T-helper 9 cell (primary cell): ENCODE measurements at places on chromosomes 7 and 10.

- no peak for DNase-seq
These were observed 286.8 kb downstream of the ADK start for GRCh38 chr10:74437822-74438221.

- no peak for DNase-seq
These were observed 639 bp downstream of the DYDC2 start for GRCh38 chr10:80356989-80357850.

GRCh38 chr7:39845006-39845405 is 105.0 kb upstream of the CDK13 start:
- no peak for DNase-seq

- DNase-seq = no peak
These were observed 420.5 kb downstream of the RPS24 start for GRCh38 chr10:78454123-78454645.

GRCh38 chr7:22196429-22196828 is 160.5 kb downstream of the RAPGEF5 start:
- no peak for DNase-seq

DNA sequence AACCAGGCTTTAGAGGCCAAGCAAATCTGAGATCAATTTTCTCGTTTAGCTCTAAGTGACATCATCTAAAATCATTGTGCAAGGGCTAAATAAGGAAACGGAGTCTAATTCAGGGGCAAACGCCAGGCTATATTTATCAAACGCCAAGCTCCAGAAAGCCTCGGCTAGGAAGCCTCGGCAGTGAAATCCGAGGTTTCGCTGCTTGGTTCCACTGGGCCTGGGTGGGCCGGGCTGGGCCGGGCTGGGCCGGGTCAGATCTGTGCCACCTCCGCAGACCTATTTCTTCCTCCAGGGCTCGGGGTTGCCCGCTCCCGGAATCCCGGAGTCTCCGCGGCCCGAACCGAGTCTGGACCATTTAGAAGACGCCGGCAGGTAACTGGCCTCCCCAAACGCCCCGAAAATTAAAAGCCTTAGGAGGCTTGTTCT is 459 bp upstream of the FEZF1 start:
- DNase-seq = no peak

DNA sequence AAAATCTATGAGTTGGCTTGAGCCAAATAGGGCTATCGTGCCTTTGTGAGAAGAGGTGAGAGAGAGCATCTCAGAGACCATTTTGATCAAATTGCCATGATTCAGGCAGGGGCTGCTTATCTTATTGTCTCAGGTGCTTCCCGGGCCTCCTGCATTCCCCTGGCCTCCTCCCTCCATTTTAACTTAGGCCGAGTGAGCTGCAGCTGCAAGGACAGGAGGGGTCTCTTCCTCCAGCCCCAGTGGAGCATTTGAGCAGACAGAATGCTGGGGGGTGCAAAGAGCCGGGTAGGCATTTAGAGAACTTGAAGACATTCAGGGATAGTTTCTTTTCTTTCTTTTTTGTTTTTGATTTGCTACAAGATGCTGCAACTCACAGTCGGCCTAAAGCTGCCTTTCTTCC is 59.0 kb downstream of the BUB3 start:
- no peak for DNase-seq

DNA sequence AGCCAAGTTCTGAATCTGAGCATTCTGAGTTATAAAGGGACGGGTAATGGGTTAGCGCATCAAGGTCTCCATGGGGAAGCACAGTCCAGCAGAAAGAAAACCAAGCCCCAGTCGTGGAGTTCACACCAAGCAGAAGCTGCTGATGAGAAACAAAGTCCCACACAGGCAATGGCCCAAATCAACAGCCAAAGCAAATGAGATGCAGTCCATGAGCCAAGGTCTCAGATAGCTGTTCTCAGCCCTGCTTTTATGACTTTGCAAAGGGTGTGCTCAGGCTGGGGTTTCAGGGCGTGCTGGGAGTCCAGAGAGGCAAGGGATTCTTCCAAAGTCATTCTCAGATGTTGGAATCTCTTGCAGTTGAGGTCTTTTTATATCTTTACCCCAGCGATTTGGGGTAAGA is 32.0 kb downstream of the THNSL1 start:
- no peak for DNase-seq

DNA sequence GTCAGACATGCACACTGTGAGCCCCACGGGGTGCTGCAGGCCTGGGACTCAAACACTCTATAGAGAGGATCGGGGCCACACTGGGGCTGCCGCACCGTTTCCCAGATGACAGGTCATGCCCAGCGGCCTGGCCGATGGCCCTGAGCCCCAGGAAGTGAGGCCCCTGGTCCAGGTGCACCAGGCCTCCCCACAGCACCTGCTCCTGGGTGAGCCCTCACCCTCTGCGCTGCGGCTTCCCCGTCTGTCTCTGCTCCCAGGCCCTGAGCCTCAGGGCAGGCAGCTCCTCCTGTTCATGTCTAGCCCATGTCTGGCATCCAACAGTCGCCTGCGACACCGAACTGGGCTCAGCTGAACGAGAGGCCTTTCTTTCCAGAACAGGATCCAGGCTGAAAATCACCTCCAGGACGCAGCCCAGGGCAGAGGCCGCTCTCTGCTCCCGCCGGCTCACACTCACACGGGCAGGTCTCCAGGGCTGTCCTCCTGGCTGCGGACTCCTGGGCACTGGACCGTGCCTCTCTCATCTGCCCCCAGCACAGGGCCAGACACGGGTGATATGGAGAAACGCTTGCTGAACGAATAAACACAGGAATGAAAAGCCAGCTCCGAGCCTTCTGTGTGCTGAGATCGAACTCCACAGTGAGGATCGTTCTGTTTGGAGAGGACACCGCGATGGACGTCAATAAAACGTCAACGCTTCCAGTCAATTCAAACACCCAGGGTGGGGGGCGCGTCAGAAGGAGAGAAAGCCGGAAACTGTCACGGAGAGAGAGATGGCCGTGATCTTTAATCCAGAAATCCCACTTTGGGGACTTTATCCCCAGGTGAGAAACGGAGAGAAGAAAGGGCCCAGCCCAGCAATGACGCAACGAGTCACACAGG is 202.4 kb downstream of the ELFN1 start:
- no peak for DNase-seq

GRCh38 chr10:100120550-100120949 is 38.9 kb upstream of the CPN1 start:
- DNase-seq = no peak

DNA sequence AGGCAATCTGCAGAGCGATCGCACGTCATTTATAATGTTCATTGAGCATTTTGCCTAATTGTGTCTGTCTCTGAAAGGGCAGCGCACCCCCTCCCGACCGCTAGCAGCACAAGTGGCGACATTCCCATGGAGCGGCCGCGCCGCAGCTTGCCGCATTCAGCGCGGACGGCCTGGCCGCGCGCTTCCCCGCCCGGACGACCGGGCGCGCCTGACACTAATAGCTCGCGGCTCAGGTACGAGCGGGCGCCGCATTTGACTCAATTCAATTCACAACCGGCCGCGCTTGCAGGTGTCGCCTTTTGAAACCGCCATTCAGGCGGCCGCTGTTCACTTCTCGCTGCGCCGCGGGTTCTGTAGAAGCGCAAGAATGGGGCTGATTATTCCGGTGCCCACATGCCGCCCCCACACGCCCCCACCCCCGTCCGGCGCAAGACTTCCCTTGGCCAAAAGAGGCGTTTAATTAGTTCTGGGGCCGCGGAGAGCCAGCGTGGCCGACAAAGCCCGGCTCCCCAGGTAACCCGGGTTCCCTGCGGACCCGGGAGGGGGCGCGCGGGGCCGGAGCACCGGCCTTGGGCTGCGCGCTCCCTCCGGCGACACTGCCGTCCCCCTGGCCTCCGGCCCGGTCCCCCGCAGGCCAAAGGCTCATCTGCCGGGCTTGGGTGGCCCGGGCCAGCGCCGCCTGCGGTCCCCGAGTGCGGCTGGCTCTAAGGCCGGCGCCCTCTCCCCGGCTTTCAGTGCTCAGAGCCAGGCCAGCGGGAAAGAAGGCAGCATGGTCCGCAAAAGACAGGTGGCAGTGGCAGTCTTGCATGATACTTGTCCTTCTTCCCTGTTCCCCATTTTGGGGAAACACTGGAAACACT is 18.7 kb upstream of the PTF1A start:
- DNase-seq = no peak

DNA sequence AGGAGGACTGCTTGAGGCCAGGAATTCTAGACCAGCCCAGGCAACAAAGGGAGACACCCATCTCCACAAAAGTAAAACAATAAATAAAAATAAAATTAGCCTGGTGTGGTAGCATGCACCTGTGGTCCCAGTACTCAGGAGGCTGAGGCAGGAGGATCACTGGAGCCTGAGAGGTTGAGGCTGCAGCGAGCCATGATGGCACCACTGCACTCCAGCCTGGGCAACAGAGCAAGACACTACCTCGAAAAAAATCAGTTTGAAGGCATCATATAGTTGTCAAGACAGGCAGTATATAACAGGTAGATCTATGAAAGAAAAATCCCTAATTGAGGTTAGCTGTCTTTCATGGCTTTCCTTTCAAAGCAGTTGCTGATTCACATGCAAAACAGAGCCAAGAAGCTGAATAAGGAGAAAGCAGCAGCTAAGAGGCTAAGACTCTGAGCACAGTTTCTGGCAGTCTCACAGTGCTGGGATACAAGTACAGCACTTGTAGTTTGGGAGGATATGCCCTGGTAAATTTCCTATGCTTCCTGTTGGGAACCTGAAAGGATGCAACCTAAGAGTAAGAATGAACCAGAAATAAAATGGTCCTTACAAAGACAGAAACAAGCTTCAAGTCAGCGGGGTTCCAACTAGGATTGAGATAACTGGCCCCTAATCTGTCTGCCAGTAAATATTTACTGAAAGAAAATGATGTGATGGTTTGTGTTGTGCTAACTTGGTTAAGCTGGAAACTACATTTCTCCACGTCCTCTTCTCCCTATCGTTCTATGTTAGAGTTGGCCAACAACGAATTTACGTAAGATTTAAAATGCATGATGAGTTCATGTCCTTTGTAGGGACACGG is 368.5 kb upstream of the HPS1 start:
- no peak for DNase-seq

- DNase-seq = no peak
These were observed 63.8 kb downstream of the ALOX5 start for GRCh38 chr10:45437587-45438465.

- DNase-seq = no peak
These were observed 152.1 kb upstream of the GHITM start for GRCh38 chr10:83987216-83987615.

DNA sequence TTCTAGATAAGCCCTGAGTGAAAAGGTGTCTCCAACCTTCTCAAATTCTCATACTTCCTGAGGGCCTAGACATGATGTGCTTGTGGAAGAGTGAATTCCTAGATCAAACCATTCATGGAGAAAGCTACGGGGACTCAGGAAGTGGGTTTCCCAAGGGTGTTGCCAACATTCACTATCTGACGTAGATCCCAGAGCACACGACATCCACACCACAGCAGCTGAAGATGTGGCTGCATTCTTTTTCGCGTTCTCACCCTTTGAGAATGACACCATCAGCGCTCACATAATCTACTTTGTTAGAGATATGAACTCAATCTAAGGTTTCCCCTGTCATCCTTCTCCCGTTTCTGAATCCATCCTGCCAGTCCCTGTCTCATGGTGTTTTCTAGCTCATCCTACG is 290.8 kb downstream of the DNAJB6 start:
- DNase-seq = no peak

DNA sequence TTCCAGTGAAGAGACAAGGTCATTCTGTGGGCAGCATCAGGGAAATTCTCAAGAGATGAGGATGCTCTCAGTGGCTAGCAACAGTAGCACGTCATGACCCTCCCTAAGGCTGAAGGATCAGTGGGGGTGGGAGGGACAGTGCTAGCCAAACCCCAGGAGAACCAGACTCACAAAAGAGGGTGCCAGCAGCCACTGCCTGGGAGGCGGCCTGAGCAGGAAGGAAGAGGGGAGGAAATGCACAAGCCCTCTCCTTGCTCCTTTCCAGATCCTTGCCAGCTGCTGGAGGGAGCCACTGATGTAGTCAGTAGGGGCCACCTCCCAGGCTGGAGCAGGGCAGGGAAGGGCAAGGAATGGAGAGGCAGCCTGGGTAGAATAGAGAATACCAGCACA is 302.7 kb downstream of the RPS24 start:
- no peak for DNase-seq

DNA sequence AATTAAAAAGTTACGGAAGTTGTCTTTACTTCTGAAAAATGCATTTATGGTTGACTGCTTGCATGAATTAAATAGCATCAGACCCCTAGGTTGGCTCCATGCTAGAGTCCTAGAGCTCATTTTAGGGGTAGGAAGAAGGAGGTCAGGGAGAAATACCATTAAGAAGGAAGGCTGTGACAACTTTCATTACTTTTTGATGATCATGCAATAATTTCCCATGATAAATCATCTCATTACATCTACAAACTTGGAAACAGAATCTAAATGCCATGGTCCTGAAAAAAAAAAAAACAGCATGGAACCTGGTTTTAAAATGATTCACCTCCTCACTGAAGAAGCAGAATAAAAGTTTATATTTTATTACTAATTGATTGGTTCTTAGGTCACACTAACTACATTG is 20.3 kb upstream of the PLXNA4 start:
- no peak for DNase-seq
